ENCODE measurements at places on chromosomes 4 and X. TPM values are rescaled to one million over a fixed set of nuclear protein-coding genes. Genes with fewer than 3 reads are reported as not detected.

The SMIM43 gene
- total RNA-seq: 0.85 TPM

The EREG gene
- total RNA-seq: under 0.01 TPM

The TLR6 gene
- total RNA-seq: 1.4 TPM

The RPL10 gene
- 3,745 TPM for total RNA-seq

The REELD1 gene
- total RNA-seq: not detected

The AFP gene
- not detected for total RNA-seq

The AKAP4 gene
- total RNA-seq: not detected

The NEXMIF gene
- not detected for total RNA-seq

The PI4K2B gene
- total RNA-seq: 40.9 TPM

The CSAG1 gene
- total RNA-seq: not detected
